ENCODE measurements at places on chromosomes 7 and 10. TPM values are rescaled to one million over a fixed set of nuclear protein-coding genes. Genes with fewer than 3 reads are reported as not detected.

TNS3 gene
- 66.7 TPM for polyA plus RNA-seq

DNA sequence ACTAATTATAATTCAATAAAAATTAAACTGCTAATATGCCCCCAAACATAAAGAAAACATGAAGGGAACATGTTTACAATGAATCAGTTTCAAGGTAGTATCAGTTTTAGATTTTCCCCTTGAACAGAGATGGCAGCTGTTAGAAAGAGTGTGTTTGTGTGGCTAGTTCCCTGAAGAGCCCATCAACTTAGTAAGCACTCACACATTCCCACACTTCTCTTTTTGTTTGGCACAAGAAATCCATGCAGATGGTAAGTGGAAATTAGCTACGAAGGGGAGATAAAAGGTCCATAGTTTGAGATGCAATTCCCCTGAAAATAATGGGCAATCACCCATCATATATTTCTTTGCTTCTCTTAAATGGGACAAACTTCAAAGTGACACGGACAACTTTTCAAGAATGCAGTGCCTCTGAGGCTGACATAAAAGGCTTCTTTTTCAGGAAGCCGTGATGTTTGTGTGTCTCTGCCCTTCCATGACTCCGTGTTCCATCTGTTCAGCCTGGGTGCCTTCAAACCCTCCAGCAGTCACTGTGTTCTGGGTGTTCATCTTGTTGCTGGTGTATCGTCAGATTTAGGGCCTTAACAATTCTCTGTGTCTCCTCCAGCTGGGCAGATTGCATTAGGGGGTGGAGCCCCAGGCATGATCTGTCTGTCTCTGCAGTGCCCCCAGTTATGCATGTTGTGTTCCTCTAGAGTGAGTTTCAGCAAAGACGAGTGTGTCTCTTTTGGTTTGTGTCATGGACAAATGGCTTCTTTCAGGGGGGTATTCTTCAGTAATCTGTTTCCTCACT lies 259.5 kb upstream of the NPY start:
- no peak for DNase-seq

GRCh38 chr7:42790196-42790595 lies 121.7 kb downstream of the C7orf25 start:
- no peak for DNase-seq

SEMA3A gene
- polyA plus RNA-seq, result 11.7 TPM

- no peak for DNase-seq
These were observed 128.7 kb downstream of the DYNC1I1 start for GRCh38 chr7:95901006-95901405.

ZNF804B gene
- 0.04 TPM for polyA plus RNA-seq

- no peak for DNase-seq
These were observed 7.2 kb downstream of the DLX5 start for GRCh38 chr7:97017192-97018125.

FKBP14 gene
- 13.7 TPM for polyA plus RNA-seq

GRCh38 chr10:7260412-7260900 lies 150.4 kb downstream of the SFMBT2 start:
- DNase-seq, result peak; percentile 34

KLF14 gene
- polyA plus RNA-seq, result 0.18 TPM

DNA sequence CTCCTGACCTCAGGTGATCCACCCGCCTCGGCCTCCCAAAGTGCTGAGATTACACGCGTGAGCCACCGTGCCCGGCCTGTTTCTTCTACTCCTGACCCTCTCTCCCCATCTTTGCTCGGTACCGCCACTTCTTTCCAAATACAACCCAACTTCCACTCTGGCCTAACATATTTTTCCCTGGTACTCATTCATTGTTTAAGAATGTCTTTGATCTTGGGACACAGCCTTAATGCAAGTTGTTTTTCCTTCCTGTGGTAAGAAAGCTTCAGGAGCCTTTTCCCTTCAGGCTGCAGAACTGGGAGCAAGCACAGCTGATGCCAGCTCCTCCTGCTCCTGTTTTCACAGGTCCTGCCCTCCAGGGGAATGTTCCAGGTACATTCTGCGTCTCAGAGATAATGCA lies 13.7 kb downstream of the CALML3 start:
- no peak for DNase-seq

DNA sequence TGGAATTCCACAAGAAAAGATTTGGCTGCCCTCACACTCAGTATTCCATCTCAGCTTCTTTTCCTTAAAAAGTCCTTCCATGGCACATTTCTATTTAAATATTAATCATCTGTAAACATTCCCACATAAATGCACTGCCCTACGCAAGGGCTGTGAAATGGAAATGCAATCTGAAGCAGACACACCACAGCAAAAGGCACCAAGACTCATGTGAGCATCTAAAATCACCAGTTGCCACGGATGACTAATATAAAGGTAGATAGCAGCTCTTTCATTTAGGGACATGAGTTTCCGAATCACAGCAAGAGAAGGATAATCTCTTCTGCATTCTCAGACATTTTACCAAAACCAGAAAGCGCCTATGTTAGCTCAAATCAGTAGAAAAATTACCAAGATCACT lies 31.6 kb downstream of the COA1 start:
- no peak for DNase-seq

GRCh38 chr7:88615336-88615735 lies 144.2 kb upstream of the ZNF804B start:
- no peak for DNase-seq

NME8 gene
- 0.04 TPM for polyA plus RNA-seq

DNA sequence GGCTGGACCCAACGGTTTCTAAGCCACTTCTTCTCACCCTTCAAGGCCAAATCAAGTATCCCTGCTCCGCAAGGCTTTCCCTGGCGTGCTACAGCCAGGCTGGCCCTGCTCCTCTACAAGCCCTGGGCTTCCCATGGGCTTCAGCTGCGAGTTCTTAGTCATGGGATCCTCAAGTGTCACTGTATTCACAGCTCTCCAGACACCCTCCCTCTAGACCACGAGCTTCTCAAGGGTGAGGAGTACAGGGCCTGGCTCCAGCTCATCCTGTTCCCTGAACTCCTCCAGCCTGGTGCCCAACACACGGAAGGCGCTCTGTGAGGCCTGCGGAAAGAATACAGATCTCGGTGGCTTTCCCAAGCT lies 38.8 kb downstream of the FAM53B start:
- no peak for DNase-seq

GRCh38 chr10:92438220-92438619 lies 135.7 kb downstream of the IDE start:
- DNase-seq, result no peak

DNA sequence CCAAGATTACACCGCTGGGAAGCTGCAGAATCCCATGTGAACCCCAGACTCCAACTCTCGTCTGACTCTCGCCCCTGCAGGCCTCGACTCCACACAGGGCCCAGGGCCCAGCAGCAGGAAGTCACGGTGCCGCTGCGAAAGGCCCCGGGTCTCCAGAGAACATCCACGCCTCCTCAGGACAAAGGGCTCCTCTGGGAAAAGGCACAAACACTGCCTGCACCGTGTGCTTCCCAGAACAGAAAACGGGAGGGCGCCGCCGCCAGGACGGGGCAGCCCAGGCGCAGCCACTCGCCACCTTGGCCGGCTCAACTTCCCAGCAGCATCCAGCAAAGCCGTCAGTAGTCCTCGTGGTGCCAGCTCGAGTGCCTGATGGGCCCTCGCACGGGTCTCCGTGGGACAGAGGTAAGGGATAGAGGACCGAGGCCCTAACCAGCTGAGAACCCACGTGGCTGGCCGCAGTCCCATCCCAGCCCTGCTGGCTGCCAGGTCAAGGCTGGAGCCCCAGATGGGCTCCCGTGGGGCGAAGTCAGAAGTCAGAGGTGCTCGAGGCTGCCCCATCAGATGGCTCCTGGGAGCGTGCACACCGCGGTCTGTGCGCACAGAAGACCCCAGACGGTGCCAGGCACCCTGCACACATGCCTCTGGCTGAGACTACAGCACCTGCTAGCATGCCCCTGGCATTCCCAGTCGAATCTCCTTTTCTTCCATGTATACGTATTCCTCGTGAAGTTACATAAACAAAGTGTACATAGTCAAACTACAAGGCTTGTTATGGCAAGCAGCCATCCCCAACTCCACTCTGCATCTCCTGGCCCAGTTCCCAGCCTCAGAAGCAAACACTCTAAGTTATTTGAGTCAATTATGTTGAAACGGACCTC lies 60.2 kb downstream of the MAD1L1 start:
- peak; percentile 57 for DNase-seq

DNA sequence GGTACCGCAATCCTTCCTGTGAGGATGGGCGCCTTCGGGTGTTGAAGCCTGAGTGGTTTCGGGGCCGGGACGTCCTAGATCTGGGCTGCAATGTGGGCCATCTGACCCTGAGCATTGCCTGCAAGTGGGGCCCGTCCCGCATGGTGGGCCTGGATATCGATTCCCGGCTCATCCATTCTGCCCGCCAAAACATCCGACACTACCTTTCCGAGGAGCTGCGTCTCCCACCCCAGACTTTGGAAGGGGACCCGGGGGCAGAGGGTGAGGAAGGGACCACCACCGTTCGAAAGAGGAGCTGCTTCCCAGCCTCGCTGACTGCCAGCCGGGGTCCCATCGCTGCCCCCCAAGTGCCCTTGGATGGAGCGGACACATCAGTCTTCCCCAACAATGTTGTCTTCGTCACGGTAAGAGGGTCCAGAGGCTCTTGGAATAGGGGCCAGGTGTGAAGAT lies 1.7 kb downstream of the MEPCE start:
- no peak for DNase-seq

DNA sequence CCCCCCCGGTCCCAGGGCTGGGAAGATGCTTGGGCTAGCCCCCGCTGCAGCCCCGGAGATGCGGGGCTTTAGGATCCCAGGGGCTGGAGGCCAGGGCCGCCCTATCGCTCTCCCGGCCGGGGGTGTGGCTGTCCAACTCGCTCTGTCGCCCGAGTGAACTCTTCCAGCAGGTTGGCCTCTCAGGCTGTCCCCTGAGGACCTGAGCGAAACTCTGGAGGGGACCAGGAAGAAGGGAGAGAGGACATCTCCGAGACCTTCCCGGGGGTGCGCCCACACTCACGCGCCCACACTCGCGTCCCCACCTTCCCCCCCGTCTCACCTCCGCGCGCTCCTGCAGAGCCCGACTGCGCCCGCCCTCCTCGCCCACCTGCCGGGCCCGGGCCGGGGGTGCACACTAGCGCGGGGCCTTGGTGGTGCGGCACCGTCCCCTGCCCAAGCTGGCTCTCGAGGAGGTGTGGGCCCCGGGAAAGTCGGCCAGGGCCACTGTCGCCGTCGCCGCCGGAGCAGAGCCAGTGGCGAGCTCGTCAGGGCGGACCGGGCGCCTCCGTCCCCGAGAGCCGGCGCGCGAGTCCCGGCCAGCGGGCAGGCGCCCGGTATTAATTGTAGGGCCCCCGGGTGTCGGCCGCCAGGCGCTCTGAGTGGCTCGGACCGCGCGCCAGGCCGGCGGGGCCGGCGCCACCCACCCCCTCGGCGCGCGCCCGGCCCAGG lies 101.7 kb upstream of the SVIL start:
- no peak for DNase-seq

DNA sequence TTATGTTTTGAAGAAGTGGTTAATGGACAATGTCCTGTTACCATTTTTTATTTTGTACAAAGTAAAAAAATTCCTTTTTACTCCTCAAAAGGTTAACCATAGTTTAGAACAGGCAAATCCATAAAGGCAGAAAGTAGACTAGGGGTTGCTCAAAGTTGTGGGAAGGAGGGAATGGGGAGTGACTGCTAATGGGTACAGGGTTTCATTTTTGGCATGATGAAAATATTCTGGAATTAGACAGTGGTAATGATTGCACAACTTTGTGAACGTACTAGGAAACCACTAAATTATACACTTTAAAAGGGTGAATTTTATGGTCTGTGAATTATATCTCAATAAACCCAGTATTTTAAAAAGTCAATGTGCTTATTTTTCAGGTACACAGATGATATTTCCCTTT lies 35.4 kb upstream of the CDK14 start:
- DNase-seq, result no peak

CCL24 gene
- polyA plus RNA-seq, result 32.1 TPM

DNA sequence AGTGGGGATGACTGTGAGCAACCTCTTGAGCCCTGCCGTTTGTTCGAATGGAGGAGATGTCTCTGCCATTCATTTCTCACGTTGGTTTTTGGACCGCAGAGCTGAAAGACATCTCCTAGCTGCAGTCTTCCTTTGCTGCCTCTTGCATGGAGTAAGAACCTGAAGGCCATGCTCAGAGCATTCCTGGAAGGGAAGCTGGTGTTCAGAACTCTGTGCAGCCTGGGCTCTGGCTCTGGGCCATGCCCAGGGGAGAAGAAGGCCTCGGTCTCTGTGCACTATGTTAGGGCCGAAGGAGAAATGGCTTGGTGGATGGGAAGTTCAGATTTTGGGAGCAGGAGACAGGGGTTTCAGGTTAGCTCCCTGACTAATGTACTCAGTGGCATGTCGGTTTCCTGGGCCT lies 22.9 kb downstream of the SFTPD start:
- no peak for DNase-seq

DNA sequence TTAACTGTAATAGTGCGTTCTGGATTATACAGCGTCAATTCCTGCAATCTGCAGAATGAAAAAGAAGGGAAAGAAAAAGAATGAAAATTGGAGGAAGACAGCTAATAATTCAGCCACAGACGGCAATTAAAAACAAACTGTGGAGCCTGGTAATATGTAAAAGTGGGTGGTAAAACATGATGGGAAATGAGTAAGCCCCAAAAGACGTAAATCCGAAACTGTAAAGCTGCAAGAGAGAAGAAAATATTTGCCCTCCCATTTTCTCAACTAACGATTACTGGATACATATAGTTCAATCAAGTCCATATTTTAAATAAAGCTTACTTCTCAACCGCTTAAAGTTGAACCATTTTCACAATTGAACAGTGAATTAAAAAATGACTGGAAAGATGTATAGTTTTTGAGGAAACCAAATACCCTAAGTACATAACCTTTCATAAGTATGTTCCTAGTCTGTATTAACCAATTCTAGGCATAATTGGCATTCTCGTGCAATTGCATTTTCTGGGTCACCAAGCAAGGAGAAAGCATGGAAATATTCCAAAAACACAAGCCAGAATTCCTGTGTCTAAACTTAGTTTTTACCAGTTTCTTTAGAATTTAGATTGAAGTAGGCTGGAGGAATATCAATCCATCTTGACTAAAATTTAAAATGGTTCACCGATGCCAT lies 44.8 kb downstream of the MALSU1 start:
- DNase-seq, result no peak

DNA sequence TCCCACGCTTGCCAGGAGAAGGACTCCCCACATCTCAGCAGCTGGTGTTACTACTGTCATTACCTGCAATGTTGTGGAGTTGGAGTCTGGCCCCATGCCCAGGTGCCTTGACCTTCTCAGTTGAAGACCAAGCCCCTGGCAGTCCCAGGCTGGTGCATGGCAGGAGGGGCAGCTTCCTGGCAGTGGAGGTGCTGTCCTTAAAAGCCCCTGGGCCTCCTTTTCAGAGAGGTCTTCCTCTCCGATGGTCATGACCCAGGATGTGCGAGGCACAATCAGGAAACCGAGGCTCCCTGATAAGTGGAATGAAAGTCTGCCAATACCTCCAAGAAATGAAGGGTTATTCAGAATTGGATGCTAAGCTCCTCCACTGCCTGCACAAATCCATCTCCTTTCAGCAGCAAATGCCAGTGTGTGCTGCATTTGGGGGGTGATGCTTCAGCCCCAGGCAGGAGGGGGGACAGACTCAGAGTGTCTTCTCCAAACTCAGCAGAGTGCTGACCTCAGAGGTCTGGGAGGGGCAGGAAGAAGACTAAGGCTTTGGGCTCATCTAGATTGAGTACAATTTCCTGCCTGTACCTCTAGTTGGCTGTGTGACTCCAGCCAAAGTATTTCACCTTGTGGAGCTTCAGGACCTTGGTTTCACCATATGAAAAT lies 97.0 kb upstream of the DDC start:
- DNase-seq, result no peak

LAMB1 gene
- polyA plus RNA-seq, result 271 TPM

GRCh38 chr10:61399406-61399805 lies 53.8 kb downstream of the TMEM26 start:
- DNase-seq, result no peak

- no peak for DNase-seq
These were observed 149.5 kb upstream of the LRGUK start for GRCh38 chr7:133977409-133978274.

PRSS37 gene
- polyA plus RNA-seq, result 0.34 TPM

IDE gene
- 20.8 TPM for polyA plus RNA-seq

Measured in large intestine (tissue), 12 donors.